ENCODE measurements at places on chromosomes 5 and 9.
A peak's percentile ranks its signal among the peaks of the same experiment; 100 is the strongest.

- DNase-seq = no peak
Observed at GRCh38 chr5:133149345-133149744, 97.5 kb downstream of the HSPA4 start.

GRCh38 chr9:109003116-109003515, 10.2 kb downstream of the CTNNAL1 start:
- no peak for DNase-seq

DNA sequence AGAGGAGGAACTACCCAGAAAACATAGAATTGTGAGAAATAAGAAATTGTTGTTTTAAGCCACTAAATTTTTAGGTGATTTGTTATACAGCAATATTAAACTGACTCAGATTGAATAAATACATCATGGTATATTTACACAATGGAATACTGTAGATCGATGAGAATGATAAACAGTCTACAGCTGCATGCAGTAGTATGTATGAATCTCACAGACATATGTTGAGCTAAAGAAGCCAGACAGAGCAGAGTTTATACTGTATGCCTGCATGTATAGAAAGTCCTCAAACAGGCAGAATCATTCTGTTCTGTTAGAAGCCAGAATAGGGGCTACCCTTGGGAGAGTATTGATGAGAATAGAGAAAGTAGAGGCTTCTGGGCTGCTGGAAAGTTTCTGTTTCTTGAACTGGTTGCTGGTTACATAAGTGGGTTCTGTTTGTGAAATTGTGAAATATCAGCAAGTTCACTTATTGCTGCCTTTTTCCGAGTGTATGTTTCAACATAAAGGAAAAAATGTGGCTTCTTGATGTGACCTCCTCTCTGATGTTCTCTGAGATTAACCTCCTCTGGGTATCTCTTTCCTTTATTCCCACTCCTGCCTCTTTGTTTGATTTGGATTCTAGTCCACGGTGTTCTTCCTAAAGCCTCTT, 9.6 kb downstream of the KIAA1958 start:
- no peak for DNase-seq

- no peak for DNase-seq
Observed at GRCh38 chr9:109297899-109298298, 23.0 kb downstream of the EPB41L4B start.

DNA sequence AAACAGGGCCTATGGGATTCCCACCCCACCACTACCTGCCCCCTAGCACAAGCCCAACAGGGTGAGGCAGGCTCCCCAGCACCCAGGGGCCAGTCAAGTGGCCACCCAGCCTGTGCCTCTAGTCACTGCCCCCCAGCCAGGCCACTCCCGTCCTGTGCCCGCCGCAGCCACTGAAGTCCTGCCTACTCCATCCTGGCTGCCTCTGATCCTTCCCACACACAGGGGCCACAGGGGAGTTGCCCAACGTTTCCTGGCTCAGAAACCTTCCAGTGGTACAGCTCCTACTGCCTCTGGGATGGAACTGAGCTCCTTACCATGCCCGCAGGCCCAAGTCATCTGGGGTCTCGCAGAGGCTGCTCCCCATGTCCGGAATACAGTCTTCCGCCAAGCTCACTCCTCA, 70.2 kb upstream of the STXBP1 start:
- no peak for DNase-seq

GRCh38 chr5:148791334-148791667, 35.1 kb upstream of the ADRB2 start:
- no peak for DNase-seq

DNA sequence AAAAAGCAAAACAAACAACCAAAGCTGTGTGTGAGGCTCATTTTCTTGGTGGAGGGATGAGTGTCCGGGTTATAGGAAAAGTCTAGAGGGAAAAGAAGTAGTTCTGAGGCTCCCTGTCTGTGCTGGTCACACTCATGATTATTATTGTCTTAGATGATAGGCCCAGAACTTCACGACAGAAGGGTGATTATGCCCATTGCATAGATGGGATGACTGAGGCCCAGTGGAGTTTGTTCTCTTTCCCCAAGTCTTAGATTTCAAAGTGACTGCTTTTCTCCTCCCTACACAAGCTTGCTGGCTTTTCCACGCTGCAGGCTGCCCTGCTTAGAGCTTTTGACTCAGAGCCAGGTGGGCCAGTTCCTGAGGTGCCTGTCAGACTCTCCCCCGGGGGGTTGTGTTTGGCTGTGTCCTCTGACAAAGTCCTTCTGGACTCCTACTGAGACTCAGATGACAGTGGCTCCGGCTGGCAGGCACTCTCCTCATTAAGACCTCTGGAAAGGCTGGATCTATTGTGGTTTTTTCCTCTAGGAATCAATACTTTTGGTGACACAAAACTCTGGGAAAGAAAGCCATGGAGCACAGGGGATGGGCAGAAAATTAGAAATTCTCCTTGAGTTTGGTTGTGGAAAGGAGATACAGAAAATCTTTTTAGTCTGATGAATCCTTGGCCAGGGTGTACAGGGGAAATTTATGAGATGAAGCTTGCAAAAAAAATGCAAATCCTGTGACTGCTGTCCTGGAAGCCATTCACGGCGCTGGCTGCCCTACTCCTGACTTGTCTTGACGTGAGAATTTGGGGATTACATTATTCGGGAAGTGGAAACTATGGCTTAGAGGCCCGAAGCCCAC, 120.9 kb downstream of the NSG2 start:
- DNase-seq = no peak

DNA sequence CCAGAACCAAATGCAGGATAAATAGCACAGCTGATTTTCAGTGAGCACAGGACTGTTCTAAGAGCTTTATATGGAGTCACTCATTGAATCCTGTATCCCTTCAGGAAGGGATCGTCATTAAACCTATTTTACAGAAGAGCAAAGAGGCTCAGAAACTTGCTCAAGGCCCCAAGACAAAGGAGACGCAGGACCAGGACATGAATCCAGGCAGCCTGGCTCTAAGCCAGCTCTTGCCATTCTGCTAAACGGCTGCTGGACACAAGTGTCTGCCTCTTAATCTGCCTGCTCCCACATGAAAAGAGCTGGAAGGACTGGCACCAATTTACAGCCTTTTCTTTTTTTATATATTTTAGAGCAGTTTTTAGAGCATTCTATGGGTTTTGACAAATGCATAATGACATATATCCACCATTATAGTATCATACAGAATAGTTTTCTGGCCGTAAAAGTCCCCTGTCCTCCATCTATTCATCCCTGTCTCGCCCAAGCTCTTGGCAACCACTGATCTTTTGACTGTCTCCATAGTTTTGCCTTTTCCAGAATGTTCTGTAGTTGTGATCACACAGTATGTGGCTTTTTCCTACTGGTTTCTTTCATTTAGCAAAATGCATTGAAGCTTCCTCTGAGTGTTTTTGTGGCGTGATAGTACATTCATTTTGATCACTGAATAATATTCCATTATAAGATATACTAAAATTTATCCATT, 37.5 kb downstream of the RETREG1 start:
- DNase-seq = no peak

DNA sequence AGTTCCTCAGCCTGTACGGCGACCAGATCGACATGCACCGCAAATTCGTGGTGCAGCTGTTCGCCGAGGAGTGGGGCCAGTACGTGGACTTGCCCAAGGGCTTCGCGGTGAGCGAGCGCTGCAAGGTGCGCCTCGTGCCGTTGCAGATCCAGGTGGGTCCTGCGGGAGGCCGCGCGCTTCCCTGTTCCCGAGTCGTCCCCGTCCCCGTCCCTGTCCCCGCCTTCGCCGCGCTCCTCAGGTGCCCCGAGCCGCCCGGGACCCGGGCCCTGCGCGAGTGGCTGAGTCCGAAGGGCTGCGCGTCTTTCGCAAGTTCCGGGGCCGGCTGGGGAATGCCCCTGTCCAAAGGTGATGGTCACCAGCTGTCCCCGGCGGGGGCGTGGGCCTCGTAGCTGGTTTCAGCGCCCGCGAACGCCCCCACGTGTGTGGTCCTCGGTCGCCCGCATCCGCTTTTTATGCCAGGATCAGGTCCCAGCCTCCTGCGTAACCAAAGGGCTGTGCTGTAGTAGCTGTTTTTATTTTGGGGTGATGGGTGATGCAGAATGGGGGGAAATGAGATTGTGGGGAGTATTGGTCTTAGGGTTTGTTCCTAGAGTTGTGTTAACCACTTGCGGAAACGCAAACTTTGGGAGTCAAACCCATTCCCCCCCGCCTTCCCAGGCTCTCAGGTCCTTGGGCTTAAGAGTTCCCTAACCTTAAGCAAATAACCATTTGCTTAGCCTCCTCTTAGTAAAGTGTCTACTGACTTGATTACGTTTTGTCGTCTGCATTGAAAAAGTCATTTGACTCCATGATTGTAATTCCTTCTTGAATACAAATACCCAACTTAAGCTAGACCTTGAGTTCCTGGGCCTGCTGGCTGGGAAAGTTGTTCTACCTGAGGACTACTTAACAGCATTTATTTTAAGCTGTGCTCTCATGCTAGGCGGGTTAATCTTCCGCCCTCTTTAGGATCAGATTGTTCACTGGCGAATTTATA, 663 bp downstream of the ISOC1 start:
- peak; percentile 60 for DNase-seq

DNA sequence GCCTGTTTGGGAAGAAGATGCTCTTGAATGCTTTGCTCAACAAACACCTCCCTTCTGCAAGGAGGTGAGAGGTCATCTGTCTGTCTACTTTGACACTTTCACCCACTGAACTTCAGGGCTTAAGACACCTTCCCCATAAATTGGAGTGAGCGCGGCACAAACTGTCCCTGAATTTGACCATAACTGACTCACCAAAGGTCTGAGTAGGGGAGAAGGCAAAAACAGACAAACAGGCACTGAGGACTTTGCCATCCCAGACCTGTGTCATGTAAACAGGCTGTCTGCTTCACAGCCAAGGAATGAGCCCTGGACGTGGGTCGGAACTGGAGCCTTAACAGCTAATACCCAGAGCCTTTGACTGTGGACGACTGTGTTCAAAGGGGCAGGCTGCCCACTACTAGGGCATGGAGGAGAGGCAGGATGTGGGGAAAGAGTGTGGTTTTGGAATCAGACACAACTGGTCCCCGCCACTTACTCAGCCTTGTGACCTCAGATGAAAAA, 320.9 kb upstream of the KLF4 start:
- DNase-seq = no peak

- no peak for DNase-seq
Observed at GRCh38 chr9:94779031-94779430, 52.5 kb downstream of the AOPEP start.

DNA sequence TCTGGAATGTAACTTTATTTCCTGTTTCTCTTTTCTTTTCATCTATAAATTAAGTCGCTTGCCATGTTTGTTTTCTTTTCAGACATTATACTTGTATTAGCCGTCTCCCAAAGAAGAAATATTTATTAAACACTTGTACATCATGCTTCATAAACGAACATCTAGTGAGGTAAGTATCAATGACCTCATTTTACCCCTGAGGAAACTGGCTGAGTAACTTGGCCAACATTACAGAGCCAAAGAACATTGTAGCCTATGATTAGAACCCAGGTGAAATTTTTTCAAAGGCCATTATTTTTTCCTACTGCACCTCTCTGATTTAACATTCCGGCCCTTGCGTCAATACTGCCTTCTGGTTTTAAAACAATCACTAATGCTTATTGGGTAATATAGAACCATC, 4.2 kb downstream of the FREM1 start:
- DNase-seq = no peak

GRCh38 chr9:7286101-7286500, 513.5 kb downstream of the DMAC1 start:
- DNase-seq = no peak

GRCh38 chr5:177966009-177966838, 29.8 kb downstream of the PROP1 start:
- no peak for DNase-seq

- no peak for DNase-seq
Observed at GRCh38 chr5:128470663-128471062, 67.4 kb downstream of the FBN2 start.

DNA sequence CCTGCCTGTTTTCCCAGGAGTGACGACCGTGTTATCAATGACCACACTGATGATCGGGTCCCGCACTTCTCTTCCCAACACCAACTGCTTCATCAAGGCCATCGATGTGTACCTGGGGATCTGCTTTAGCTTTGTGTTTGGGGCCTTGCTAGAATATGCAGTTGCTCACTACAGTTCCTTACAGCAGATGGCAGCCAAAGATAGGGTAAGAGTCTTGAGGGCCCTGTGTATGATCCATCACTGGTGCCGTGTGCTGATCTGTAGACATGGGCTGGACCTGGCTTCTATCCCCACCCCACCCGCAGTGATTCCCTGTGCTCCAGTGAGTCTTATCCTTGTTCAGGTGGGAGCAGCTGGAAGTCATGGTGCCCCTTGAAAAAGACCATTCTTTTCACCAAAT, 26.0 kb downstream of the GABRP start:
- DNase-seq = no peak

GRCh38 chr5:140574165-140574564, 9.5 kb downstream of the SLC35A4 start:
- DNase-seq = no peak

- DNase-seq = peak; percentile 15
Observed at GRCh38 chr5:128197896-128198522, 114.4 kb downstream of the SLC12A2 start.

- no peak for DNase-seq
Observed at GRCh38 chr5:180787711-180788431, 14.7 kb downstream of the MGAT1 start.

DNA sequence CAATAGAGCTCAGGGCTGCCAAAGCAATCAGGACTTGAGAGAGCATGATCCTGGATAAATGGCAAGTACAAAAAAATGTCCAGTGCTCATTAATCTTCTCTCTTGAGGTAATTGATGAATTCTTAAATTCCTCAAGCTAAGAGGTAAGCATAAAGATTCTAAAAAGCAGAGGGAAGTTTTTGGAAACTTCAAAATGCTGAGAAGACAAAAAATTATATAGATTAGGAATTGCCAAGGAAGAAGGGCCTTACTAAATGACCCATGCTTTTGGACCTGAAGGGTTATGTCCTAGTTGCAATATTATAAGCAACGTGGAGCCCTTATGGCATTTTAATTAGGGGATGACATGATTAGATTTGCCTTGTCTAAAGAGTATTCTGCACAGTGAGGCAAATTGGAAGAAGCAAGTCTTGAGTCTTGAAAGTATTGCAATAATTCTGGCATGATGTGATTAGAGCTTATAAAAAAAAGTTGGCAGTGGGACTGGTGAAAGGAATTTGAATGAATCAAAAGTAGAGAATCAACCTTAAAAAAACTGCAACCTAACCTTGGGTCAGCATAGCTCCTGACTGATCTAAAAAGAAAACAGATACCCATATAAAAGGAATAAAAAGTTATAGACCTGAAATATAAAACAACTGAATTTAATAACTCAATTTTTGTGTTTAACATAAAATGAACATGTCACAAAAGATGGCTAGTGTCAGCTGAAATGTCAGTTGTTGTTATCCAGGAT, 323.8 kb upstream of the ARRDC3 start:
- no peak for DNase-seq

DNA sequence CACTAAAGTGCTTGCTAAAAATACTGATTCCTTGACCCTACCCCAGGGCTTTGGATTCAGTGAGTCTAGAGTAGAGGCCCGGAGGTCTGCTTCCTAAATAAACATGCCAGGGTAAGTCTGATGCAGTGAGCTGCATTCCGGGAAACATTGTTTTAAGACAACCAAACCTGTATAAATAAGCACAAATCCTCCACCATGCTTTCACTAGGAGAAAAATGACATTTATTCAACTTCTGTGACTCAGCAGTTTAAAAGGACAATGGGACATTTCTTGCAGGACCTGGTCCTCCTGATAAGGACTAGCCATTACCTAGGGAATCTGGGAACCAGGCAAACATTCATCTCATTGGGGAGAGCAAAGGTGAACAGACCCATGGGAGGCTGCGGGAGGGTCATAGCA, 335.3 kb downstream of the MLLT3 start:
- no peak for DNase-seq

All from CD4-positive, alpha-beta T cell treated with Interleukin-17A for 4 hours (primary cell).